Peyer's patch (tissue), 4 donors: ENCODE measurements at places on chromosomes 12 and 14. TPM values are rescaled to one million over a fixed set of nuclear protein-coding genes. Genes with fewer than 3 reads are reported as not detected.

- no peaks in the 10 kb centered on the region for H3K4me1 ChIP-seq
- no peak overlapping the region for H3K4me3 ChIP-seq
- no peak for DNase-seq
These were observed 517.1 kb downstream of the PRKD1 start for GRCh38 chr14:29410581-29410980.

GRCh38 chr14:22471545-22472121 is 117.4 kb downstream of the DAD1 start:
- H3K4me1 ChIP-seq, result no peaks in the 10 kb centered on the region
- H3K36me3 ChIP-seq, result no peaks in the 10 kb centered on the region
- H3K27me3 ChIP-seq, result no peaks in the 10 kb centered on the region
- no peak overlapping the region for H3K4me3 ChIP-seq

DNA sequence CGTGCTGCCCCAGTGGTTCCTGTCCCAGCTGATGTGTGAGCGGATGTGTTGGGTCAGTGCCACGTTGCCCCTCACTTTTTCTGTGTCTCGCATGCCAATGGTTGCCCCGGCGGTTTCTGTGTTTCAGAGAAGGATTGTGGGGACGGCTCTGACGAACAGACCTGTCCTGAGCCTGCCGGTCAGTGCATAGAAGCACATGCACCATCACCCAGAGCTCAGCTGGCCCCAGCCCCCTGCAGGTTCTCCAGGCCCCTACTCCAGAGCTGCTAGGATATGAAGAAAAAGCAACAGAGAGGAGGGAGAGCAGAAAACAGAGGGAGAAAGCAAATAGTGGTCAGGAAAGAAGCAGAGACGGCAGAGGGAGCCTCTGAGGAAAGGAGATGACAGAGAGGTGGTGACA is 20.6 kb upstream of the LRP1-AS start:
- H3K4me3 ChIP-seq, result no peak overlapping the region
- DNase-seq, result no peak
- H3K36me3 ChIP-seq, result no peaks in the 10 kb centered on the region
- H3K27ac ChIP-seq, result no peak overlapping the region

DNA sequence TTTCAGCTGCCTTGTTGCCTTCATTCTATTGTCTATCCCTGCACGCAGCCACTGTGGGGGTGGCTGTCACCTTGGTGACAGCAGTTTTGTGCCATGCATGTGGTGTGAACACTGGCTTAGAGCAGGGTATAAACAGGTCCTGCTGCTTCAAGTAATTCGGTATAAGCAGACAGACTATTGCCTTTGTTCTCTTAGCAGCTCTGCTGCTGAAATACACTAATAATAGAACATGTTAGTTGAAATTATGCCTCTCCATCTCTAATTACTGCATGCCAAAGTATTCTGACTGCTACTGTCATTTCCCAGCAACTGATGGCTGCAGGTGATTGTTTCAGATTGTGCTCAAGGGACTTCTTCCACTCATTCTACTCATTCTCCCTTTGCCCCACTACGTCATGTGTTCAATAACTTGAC is 34.6 kb downstream of the PTPRO start:
- H3K36me3 ChIP-seq, result no peaks in the 10 kb centered on the region
- H3K27me3 ChIP-seq, result no peaks in the 10 kb centered on the region
- H3K4me3 ChIP-seq, result no peak overlapping the region
- no peaks in the 10 kb centered on the region for H3K4me1 ChIP-seq
- DNase-seq, result no peak

Gene ADAMTS20
- total RNA-seq, result not detected

Gene TAMALIN
- 24.4 TPM for total RNA-seq

Gene KIF26A
- total RNA-seq, result 1.5 TPM

Gene ABHD12B
- not detected for total RNA-seq
